COLO829 (cell line): ENCODE measurements at places on chromosomes 4 and X.

DNA sequence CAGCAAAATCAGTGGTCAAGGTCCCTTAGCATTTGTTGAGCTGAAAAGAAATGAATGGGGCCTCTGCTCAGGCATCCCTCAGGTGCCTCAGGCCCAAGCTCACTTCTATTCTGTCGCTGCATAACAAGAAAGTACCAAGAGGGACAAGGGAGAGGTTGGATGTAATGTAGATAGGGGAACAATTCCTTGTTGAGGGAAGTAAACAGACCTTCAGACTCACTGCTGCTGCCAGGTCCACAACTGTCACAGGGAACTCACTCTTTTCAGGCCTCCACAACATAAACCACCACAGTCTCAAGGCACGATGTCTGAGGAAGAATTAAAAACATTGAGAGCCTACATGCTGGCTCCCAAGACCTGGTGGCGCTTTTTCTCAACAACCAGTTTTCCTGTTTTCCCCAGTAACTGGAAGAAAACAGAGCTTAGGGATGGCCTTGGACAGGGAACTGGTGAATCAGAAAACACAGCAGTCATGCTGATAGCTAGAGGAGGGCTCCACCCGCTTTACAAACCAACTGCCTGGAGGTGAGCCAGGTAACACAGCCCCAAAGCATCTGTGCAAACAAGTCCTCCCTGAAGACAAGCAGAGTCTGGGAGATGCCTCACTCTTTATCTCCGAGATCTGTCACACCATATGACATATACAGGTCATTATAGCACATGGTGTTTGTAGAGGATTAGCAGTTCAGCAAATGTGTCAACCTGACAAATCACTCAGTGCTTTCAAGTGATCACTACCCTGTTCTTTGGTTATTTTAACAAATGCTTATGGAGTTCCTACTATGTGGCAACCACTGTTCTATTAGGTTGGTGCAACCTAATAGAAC, 14.3 kb upstream of the AWAT1 start:
- DNase-seq = no peak

DNA sequence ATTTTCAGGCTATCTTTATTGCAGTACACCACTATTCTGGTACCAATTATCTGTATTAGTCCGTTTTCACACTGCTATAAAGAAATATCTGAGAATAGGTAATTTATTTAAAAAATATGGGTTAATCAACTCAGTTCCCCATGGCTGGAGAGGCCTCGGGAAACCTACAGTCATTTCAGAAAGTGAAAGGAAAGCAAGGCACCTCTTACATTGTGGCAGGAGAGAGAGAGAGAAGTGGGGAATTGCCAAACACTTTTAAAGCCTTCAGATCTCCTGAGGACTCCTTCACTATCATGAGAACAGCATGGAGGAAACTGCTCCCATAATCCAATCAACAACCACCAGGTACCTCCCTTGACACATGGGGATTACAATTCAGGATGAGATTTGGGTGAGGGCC, 54.7 kb downstream of the AMER1 start:
- no peak for DNase-seq

GRCh38 chrX:38426785-38427184, 74.4 kb downstream of the OTC start:
- DNase-seq = no peak

DNA sequence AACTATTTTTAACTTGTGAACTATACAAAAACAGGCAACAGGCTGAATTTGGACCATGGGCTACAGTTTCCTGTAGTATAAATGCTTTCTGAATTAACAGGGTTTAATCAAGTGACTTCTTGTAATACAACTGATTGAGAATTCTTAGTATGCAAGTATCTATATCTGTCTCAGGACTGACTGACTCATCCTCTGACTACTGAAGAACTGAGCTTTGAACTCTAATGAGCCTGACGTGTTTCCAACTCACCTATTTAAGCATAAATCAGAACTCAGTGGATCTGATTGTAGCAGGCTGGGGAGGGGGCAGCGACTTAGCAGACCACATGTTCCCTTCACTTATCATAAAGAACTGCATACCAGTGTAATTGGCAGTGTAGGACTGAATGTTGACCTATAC, 7.8 kb downstream of the SPATA4 start:
- no peak for DNase-seq

- no peak for DNase-seq
Measured at GRCh38 chrX:100928660-100929613, at the start of gene XKRX. Gene XKRX, minus strand, starts transcription at chrX:100928917. Its CDS starts 613 bp downstream, at chrX:100928304.

GRCh38 chr4:80585542-80585941, 250.0 kb downstream of the CFAP299 start:
- DNase-seq = no peak

DNA sequence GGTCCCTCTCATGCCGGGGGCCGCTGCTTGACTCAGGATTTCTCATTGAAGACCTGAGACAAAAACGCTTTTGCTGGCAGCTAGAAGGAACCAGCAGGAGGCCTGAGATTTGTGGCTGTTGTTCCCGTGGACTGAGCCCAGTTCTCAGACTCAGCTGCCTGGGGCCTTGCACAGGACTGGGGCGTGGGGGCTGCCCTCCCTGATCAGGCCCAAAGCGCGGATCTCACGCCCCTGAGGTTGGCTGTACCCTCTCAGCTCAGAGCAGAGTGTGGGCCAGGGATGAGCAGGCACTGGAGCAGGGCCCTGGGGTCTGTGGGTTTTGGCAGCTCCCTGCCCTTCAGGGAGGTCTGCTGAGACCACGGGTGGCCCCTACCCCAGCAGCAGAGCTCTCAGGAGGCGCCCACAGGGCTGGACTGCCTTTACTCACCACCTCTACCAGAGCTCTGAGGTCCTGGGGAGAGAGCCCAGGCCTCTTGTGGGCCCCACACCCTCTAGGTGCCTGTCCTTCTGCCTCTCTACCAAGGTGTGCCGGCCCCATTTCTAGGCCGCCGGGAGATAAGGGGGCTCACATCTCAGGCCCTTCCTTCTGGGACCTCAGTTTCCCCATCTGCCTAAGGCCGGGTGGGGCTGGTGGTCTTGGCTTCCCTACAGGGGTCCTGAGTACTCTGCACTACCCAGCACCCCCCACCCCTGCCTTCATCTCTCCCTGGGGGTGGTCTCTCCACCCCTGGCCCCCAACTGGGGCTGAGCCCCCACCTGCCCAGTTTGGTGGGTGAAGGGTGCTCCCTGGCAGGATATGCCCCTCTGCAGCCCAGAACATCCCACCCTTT, 5.6 kb downstream of the MSANTD1 start:
- no peak for DNase-seq

- no peak for DNase-seq
Measured at GRCh38 chrX:75181721-75182120, 25.6 kb upstream of the ABCB7 start.

- DNase-seq = no peak
Measured at GRCh38 chr4:94365304-94365703, 22.7 kb upstream of the HPGDS start.

DNA sequence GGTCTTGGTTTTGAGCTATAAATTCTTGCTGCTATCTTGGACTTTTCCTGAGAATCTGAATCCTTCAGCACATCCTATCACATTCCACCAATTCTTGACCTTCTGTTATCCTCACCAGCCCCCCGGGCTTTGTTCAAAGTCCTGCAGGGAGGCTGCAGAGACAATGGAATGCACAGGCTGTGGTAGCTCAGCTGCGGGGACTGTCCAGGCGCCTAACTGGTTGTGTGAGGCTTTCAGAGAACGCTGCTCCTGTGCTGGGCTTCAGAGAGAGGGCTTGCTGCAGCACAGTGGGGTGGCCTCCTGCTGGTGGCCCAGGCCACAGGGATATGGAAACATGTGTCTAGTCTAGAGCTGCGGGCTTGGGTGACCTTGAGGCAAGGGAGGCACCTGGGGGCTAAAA, 196.3 kb upstream of the GATB start:
- DNase-seq = no peak

DNA sequence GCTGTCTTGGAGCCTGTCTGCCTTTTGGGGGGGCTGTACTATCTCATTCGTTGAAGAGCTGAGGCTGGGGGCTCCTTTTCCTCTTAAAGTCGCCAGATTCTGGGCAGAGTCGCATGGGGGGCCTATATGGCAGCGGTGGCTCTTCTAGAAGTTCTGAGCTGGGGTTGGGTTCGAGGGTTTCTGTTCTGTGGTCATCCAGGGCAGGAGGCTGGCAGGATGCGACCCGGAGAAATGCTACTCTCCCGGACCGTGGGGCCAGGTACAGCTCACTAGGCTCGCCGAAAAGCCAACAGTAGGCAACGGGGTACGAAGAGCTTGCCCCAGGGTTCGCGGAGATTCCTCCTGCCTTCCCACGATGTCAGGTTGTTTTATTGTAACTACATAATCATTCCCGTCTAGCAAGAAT, 1.9 kb upstream of the CITED1 start:
- no peak for DNase-seq
